CD4-positive, alpha-beta T cell treated with Interleukin-15 for 1 hour (primary cell): ENCODE measurements at places on chromosomes 4 and X.
A peak's percentile ranks its signal among the peaks of the same experiment; 100 is the strongest.

DNA sequence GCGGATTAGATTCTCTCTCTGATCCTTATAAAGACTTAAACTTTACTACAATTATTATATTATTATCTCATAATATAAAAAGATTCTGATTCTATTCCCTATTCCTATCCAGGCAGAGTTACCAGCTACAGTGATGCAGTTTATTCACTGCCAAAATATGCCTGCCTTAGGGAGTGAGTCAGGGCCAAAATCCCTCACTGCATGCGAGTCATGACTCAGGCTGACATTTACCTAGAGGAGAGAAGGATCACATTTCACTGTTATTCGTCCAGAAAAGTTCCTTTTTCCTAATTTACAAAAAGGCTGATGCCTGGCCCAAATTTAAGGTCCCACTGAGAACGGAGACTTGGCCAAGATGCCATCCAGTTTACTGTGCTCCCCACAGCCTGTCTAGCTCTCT, 168.5 kb upstream of the LDB2 start:
- no peak for DNase-seq

GRCh38 chr4:52014903-52015302, 5.3 kb downstream of the LRRC66 start:
- DNase-seq, result no peak

- no peak for DNase-seq
These were observed 106.3 kb upstream of the CBR4 start for GRCh38 chr4:169116270-169116901.

- DNase-seq, result peak; percentile 19
These were observed 194.6 kb upstream of the FTHL17 start for GRCh38 chrX:31266203-31267076.

- DNase-seq, result no peak
These were observed 60.6 kb upstream of the SLC39A8 start for GRCh38 chr4:102405821-102406401.

- DNase-seq, result no peak
These were observed 994.2 kb downstream of the ADGRL3 start for GRCh38 chr4:62194342-62194741.

DNA sequence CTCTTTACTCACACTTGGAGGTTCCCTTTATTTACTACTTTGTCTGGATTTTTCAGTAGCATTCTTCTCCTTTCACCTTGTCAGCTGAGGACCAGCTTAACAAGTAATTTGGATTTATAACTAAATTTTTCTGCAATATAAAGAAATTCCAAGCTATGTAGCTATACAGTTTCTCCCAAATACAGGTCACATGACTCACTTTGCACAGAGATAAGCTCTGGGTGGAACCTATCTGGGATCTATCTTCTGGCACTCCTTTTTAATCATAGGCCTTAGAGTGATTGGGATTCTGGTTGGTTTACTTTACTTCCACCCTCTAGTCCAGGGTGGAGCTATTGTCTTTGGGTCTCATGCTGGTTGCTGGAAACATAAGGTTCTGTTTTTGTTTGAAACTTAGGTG, 34.9 kb upstream of the STK26 start:
- DNase-seq, result no peak

DNA sequence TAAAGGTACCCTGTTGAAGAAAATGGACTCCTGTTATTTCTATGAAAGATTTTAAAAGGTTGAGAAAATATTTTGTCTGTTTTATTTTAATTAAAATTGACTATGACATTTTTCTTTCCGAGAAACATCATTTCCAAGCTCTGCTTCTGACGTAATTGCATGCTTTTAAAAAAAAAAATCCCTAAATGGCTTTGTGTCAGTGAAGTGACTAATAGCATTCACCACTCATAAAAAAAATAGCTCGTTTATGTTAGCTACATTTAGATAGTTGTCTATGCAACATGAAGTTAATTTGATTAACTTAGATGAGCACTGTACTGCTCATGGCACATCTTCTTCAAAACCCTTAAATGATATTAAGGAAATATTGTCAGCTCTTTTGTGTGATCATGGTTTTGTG, 105.1 kb upstream of the KLHL13 start:
- no peak for DNase-seq

GRCh38 chr4:10082047-10082446, 34.6 kb downstream of the WDR1 start:
- peak; percentile 7 for DNase-seq

GRCh38 chr4:128810871-128811570, 1.5 kb downstream of the JADE1 start:
- peak; percentile 88 for DNase-seq

GRCh38 chr4:83599183-83599582, 63.3 kb downstream of the GPAT3 start:
- DNase-seq, result no peak

DNA sequence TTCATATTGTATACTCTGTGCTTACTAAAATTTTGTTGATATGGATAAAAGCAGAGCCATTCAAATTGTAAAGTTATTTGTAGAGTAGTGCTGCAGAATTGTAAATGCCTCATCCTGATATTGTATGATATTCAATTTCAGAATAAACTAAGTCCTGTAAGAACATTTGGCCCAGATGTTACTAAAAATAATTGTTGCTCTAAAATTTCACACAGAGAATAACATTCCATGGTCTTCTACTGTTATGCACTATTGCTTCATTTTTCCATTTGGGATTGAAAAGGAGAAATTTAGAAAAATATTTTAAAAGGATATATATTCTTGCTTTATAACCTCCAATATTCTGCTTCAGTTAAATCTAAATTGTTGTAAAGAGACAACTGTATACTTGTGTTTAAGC, 195.6 kb downstream of the LARP7 start:
- no peak for DNase-seq

DNA sequence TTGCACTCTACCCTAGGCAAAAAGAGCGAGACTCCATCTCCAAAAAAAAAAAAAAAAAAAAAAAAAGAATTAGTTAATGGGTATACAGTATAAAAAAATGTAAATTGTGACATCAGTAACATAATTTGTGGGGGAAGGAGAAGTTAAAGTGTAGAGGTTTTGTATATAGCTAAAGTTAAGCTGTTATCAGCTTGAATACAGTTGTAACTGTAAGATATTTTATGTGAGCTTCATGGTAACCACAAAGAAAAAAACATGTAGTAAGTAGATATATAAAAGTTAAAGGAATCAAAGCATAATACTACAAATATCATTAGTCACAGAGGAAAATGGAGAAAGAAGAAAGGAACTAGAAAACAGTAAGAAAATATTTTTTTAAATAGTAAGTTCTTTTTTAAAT, 53.2 kb upstream of the EPGN start:
- no peak for DNase-seq

- no peak for DNase-seq
These were observed 48.8 kb upstream of the GRPEL1 start for GRCh38 chr4:7116705-7117104.

DNA sequence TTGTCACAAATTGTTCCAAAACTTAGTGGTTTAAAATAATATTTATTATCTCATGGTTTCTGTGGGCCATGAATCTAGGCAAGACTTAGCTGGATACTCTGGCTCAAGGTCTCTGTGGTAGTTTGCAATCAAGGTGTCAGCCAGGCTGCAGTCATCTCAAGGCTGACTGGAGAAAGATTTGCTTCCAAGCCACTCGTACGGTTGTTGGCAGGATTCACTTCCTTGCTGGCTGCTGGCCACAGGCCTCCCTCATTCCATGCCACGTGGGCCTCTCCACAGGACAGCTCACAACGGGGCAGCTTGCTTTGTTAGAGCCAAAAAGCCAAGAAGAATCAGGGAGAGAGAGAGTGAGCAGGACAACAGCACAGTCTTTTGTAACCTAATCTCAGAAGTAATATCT, 101.4 kb downstream of the WWC2 start:
- no peak for DNase-seq

GRCh38 chrX:74370487-74370886, 50.8 kb upstream of the SLC16A2 start:
- no peak for DNase-seq

DNA sequence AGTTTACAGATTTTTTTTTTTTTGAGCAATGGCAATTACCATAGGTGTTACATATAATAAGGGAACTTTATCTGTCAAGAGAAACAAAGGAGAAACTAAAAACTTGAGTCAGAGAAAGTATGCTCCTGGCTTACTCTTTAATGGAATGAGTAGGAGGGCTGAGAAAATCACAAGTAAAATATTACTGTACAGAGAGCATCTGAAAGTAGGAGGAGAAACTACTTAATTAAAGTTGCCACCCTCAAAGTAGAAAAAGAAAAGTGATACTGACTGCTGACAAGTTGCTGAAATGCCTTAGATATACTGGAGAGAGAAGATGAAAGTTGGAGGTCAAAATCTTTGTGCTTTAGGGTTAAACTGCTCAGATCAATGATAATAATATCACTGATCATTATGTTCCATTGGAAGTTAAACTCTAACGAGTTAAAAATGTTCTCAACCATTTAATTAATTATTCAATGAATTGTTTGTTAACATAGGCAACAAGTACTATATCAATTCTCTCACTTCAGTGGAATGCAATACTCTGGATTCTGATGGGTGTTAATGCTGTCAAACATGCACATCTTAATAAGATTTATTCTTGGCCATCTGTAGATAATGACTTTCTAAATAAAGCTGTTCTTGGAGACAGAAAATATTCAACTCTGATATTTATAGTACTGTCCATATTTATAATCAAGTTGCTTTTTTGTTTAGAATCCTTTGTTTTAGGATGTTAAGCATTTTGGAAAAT, 61.2 kb upstream of the CAMK2D start:
- DNase-seq, result no peak

- DNase-seq, result no peak
These were observed 1068.8 kb downstream of the ARAP2 start for GRCh38 chr4:35175487-35175886.

DNA sequence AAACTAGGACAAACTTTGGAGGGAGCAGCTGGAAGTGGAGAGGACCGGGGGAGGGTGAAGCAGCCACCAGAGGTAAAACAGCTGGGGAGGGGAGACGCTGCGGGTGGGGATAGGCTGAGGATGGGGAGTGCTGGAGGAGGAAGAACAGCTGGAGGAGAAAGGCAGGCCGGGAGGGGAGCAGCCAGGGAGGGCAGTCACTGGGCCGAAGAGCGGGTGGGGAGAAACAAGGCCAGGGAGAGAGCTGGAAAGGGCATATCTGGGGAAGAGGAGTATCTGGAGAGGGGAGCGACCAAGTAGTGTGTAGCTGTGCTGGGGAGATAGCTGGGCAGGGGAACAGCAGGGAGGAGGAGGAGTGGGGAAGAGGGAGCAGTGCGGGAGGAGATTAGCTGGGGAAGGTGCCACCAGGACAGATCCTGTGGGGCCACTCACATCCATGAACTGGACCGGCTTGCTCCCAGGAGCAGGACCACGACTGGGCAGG, 2.7 kb downstream of the SLC38A5 start:
- no peak for DNase-seq

GRCh38 chrX:29071525-29072320, 484.5 kb downstream of the IL1RAPL1 start:
- DNase-seq, result no peak

GRCh38 chr4:138964716-138965426, 50.7 kb upstream of the NOCT start:
- no peak for DNase-seq

DNA sequence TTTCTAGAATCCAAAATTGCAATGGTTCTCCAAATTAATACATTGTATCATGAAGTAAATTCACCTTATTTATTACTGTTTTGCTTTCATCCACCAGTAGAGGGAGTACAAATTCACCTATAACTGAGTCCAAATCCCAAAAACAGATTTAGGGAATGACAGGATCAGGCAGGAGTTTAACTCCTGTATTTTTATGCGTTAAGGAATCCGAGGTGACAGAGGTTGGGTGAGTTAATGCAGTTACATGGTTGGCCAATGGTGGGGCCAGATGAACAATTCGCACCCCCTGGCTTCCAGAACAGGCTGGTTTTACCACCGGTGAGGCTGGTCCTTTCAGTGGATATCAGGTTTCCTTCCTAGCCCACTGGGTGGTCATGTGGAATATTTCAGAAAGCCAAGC, 82.4 kb downstream of the MTNR1A start:
- DNase-seq, result no peak

DNA sequence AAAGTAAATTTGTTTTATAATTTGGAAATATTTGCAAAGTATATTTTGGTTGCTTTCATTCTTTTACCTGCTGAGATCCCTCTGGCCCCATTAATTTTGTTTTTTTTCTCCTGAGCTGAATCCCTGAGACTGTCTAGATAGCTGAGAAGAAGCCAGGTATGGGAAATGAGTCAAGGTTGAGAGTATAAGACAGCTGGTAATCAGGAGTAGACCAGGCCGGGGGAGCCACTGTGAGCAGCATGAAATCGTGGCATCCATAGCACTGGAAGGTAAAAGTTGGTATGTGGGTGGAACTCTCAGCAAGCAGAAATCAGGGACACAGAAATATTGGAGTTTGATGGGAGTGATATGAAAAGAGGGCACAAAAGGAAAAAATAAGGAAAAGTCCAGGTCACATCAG, 164.5 kb downstream of the FHIP1A start:
- DNase-seq, result no peak

- DNase-seq, result peak; percentile 29
These were observed 10.7 kb upstream of the FBXL5 start for GRCh38 chr4:15665753-15666365.

DNA sequence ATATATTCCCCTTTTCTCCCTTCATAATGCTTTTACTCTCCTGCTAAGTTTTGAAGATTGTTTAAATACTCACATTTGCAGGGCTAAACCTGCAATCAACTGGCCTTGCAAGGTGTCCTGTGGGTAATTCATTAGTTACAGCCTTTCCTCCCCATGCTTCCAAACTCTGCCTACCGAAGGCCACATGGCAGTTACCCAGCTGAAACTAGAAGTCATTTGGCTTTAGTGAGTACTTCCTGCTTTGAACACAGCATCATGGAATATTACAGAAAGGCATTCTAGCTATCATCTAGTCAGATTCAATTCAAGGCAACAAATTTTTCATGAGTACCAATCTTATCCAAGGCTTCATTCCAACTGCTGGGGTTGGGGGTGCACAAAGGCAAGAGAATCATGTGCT, 55.6 kb downstream of the SRPX start:
- DNase-seq, result no peak

DNA sequence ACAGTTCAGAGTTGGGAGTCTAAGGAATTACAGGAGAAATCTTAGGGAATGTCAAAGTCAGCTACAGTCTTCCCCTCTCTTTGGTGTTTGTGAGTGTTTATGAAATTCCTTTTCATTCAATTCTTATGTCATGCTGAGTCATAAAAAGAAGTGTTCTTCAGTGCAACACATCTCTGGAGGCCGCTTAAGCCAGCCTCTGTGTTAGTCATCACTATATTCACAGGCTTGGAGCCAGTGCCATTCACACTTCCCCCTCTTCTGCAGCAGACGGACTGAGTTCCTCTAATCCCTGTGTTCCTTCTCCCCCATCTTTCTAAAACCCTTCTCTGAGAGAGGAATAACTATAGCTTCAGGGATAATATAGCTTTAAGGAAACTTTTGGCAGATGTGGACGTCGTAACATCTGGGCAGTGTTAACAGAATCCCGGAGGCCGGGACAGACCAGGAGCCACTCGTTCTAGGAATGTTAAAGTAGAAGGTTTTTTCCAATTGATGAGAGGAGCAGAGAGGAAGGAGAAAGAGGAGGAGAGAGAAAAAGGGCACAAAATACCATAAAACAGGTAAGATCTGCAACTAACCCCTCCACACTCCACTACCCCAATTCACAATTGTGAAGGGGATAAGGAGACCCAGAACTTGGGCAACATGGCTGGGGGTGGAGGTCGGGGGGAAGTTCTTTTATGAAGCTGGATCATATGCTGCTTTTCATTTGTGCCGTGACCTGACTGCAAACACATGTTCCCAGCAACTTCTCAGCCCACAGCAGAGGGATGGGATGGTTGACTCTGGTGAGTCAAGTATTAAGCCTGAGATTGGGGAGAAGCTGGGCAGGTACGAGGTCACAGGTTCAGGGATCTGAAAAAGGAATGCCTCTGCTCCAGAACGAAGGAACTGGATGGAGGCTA, at the start of gene SRPX2:
SRPX2 (plus strand) TSS at position 244 of the 905 bp plus-strand sequence. CDS start 2,124 bp downstream, outside the sequence.
- DNase-seq, result no peak

GRCh38 chrX:48477960-48478755, 2.2 kb downstream of the FTSJ1 start:
- no peak for DNase-seq
